ENCODE measurements at places on chromosomes 7 and 10. TPM values are rescaled to one million over a fixed set of nuclear protein-coding genes. Genes with fewer than 3 reads are reported as not detected.

DNA sequence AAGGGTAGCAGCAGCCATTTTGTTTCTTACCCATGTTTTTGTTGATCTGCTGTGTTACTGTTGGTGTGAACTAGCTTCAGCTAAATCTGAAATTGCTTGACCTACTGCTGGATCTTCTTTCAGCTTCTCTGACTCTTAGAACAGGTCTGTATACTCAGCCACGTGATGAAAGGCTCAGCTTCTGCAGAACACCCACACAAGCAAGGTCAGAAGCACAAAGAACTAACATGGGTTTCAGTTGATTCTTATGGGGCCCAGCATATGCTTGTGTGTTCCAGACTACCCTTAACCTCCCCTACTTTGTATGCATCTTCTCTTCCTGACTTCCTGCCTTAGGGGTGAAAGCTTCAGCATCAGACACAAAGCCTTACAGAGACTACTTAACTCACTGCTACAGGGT lies 186.8 kb downstream of the HGF start:
- no peak for DNase-seq

- no peak for DNase-seq
Measured at GRCh38 chr10:56880606-56881005, 519.5 kb upstream of the ZWINT start.

DNA sequence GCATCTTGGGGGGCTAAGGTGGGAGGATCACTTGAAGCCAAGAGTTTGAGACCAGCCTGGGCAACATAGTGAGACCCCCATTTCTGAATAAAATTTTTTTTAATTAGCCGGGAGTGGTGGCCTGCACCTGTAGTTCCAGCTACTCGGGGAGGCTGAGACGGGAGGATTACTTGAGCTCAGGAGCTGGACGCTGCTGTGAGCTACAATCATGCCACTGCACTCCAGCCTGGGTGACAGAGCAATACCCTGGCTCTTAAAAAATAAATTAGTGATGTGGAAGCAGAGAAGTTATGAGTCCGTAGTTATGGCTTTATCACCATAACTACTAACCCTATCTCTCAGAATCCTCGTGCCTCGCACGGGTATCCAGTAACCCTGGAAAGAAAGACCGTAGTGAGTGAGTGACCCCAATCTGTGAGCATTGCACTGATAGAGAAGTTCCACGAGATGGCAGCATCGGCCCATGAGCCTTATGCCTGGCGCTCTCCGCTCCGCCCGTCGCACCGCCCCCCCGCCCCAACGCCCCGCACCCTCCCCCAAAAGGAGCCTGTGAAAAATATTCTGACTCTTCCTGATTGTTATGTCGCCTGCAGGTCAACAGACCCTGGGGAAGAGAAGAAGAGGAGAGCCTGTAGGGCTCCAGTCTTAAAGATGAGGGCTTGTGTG lies 4.9 kb upstream of the SLC29A3 start:
- DNase-seq, result no peak

DNA sequence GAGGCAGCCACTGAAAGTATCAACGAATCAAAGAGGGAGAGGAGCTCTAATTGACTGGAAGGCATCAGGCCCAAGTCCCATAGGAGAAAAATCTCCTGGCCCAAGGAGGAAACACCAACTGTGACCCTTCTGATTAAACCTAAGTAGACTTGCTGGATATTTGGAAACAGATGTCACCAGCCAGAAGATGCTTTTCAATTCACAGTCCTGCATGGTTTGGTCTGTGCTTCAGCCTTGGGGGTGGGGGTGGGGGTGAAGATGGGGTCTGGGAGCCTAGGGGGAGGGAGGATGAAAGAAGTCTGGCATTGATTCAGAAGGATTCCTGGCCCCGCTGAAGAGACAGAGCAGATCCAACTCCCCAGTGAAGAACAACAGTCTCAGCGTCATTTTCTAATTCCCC lies 623.7 kb downstream of the PARD3 start:
- no peak for DNase-seq

DNA sequence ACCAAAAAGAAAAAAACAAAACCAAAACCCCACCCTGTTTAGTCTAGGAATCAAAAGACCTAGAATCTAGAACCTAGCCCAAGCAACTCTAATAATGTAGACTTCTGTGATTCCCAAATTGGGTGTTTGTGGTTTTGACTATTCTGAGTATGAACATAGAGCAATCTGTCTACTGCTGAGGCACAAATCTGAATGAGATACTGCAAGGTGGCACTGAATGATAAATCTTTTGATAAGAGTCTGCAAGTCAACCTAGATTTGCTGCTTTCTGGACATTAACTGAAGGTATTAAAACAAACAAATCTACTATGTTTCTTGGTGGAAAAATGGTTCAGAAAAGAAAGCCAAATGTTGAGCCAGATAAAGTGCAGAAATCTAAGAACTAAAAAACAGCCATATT lies 50.6 kb downstream of the IRF5 start:
- no peak for DNase-seq

- DNase-seq, result no peak
Measured at GRCh38 chr7:50640256-50640655, 75.1 kb upstream of the DDC start.

DNA sequence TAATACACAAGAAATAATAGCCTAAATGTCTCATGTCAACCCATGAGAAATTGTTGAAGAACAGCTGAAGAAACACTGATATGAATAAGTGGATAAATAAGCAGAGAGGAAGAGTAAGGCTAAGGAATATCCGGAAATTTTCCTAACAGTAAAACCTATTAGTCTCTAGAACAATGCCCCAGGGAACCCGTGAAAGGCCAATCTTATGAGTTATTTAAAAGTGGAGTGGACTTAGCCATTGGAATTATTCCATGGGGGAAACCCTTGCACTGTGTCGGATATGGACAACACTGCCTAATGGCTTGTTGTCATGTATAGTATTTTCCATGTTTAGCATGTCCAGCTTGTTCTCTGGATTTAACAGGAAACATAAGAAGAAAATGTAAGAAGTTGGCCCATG lies 217.2 kb upstream of the PLXNA4 start:
- no peak for DNase-seq

DNA sequence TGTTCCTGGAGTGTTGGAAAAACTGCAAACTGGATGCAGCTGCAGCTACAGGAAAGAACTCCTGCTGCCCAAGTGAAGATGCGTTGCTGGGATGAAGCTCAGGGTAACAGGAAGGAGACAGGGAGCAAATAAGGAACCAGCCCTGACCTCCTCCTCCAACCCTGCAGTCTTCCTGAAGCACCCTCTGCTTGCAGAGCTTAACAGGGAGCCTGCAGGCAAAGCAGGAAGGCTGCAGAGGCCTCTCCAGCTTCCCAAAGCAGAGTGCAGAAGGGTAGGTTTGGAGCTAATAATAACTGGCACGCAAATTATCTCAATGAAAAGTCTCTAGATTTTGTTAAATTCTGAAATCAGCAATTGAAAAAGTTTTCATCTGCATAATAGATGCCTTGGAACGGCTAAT lies 92.5 kb downstream of the SORCS1 start:
- no peak for DNase-seq

GRCh38 chr10:71805776-71806703 lies 32.7 kb upstream of the VSIR start:
- peak; percentile 23 for DNase-seq

- DNase-seq, result no peak
Measured at GRCh38 chr7:90487808-90488207, 18.4 kb downstream of the PTTG1IP2 start.

GRCh38 chr10:99983280-99983988 lies 26.3 kb downstream of the DNMBP start:
- DNase-seq, result peak; percentile 69

- no peak for DNase-seq
Measured at GRCh38 chr10:11177926-11178471, 160.3 kb downstream of the CELF2 start.

- no peak for DNase-seq
Measured at GRCh38 chr10:53075469-53075868, 302.9 kb upstream of the MBL2 start.

- no peak for DNase-seq
Measured at GRCh38 chr10:87763086-87763861, 54.8 kb downstream of the ATAD1 start.

- no peak for DNase-seq
Measured at GRCh38 chr7:30721211-30721610, 30.7 kb upstream of the INMT start.

DNA sequence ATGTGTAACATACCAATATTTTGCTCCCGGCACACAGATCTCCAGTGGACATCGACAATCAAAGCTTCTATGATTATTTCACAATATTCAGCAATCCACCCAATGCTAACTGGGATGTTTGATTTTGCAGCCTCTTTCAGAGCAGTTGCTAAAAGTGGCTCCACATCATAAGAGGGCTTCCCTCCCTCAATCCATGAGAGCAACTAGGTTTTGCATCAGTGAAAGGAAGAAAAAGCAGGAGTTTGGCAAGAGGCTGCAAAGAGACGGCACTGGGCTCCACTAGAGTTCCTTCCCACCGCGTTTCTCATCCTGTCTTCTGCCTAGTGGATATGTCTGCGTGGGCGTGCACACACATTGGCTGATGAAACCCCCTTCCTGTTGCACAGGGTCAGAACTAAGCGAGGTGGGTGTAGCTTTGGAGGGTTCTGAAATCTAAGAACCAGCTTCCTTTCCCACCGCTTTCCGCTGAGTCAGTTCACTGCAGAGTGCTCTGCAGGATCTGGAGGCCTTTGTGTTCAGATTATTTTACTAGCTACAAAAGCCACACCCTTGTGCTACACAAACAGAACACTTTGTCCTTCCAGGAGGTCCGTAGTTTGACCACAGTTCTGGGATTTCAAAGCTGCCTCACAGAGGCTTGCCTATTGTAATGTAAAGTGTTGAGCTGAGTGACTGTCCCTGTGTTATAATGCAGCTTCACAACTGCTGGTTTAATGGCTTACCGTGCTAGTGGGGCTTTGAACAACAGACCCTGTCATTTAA lies 28.1 kb downstream of the ARL4A start:
- peak; percentile 97 for DNase-seq

DNA sequence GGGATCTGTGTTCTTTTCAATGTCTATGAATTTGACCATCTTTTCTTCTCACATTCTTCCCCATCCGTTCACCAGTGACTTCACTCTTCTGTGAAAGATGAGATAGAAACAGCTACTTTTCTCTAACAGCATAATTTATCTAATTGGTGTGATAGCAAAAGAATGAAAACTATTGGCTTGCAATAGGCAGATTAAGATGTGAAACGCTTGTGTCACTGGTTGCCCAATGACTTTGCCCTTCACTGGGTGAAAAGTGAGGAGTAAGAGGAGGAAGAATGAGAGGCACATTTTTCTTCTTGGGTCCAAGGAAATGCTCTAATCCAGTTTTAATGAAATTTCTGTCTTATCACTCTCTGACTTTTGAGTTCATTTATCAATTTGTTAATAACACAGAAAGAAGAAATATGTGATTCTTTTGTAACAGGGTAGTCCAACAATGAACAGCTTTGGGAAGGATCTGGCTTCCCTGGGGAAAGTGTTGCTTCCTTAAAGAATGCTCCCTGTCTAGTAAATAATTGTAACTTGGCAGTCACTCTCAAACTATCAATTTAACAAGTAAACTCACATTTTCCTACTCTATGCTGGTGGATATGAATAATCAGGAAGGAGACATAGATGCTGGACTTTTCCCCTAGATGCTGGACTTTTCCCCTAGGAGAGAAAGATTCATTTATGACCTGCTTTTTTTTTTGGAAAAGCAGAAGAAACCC lies 35.1 kb downstream of the BET1 start:
- no peak for DNase-seq

DNA sequence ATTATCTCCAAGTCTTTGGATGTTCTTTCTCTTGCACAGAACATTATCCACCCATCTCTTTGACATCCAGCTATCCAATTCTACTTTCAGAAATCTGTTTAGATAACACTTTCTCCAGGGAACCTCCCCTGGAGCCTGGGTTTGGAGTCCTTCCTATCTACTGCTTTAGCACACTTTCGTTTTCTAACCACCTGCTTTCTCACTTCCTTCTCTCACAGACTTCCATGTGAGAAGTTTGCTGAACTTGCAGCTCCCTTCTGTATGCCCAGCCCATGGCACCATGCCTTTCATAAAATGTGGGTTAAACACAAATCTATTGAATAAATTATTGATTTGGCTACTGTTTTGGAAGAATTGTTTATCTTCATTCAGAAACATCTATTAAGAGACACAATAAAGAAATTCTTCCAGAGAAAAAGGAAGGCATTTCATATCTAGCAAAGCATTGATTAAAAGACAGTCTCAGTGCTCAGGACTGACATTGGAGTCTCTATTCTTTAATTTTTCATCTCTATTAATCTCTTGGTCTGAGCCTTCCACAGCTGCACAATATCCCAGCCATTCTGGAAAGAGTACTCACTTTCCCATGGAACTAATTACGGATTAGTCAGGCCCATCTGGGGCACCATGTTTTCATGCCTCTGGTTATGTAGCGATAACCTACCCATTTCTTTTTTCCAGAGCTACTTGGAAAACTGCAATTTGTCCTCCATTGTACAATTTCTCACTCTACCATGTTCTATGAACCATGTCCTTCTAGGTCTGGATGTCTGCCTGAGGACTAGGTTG lies 1077.3 kb downstream of the SORCS3 start:
- DNase-seq, result no peak

- DNase-seq, result no peak
Measured at GRCh38 chr7:76411626-76412025, 2.1 kb upstream of the SSC4D start.

- peak; percentile 86 for DNase-seq
Measured at GRCh38 chr7:22728401-22729029, 1.5 kb downstream of the IL6 start.

DNA sequence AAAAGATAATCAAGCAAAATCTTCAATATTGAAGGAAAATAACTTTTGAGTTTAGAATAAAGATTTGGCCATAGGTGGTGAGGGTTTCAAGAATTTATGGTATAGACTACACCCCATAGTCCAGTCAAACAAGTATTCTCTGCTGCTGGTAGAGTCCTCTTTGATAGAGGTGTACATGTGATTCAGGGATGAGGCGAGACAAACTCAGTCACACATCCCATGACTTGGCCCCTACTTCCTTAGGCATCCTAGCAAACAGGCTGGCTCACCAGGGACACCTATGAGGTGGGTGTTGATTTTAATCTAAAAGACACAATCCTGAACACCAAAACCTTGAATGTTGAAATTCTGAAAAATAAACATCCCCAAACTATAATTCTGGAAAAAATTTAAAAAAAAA lies 78.1 kb upstream of the SLC25A13 start:
- DNase-seq, result no peak

Gene MYO3A
- total RNA-seq, result 0.35 TPM

Gene PNLIPRP1
- not detected for total RNA-seq

Gene LRRC17
- total RNA-seq, result 2.6 TPM

Gene AKR1C3
- 71.9 TPM for total RNA-seq

Gene TMEM139
- total RNA-seq, result 70.5 TPM

Gene CACNB2
- not detected for total RNA-seq

Gene ETV1
- total RNA-seq, result 2.3 TPM

Gene TFPI2
- total RNA-seq, result 65.1 TPM
